ENCODE measurements at places on chromosomes 6 and 20.
A peak's percentile ranks its signal among the peaks of the same experiment; 100 is the strongest.

DNA sequence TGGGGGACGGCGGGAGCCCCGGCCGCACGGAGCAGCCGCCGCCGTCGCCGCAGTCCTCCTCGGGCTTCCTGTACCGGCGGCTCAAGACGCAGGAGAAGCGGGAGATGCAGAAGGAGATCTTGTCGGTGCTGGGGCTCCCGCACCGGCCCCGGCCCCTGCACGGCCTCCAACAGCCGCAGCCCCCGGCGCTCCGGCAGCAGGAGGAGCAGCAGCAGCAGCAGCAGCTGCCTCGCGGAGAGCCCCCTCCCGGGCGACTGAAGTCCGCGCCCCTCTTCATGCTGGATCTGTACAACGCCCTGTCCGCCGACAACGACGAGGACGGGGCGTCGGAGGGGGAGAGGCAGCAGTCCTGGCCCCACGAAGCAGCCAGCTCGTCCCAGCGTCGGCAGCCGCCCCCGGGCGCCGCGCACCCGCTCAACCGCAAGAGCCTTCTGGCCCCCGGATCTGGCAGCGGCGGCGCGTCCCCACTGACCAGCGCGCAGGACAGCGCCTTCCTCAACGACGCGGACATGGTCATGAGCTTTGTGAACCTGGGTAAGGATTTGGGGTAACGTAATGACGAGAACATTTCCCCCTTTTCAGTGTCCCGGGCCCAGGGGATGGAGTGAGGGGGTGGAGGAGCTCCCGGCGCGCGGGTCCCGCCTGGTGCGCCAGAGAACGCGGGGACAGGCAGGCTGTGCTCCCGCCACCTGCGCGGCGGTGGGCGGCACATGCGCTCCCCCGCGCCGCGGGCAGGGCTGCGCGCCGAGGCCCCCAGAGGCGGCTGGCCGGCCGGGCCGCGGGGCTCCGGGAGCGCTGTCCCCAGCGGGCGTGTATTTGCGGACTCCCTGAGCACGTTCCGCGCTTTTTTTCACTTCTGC is 1.4 kb downstream of the BMP6 start:
- no peak for DNase-seq

DNA sequence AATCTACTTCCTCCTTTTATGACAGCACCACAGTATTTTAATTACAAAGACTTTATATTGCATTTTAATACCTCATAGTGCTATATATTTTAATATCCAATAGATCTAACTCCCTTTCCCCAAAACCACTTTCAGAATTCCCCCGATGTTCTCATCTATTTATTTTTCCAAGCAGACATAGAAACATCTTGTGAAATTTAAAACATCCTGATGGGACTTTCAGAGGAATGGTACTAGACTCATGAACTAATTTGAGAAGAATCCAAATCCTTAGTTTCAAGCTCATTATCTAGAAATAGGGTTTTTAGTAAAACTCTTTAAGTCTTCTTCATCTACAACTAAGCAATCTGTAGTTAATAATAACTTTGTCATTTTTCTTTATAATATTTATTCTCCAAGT is 97.0 kb downstream of the TRERF1 start:
- DNase-seq: no peak

- no peak for DNase-seq
Measured at GRCh38 chr6:137659871-137660270, 165.7 kb upstream of the OLIG3 start.

GRCh38 chr20:5065166-5065878 is 54.4 kb downstream of the PCNA start:
- no peak for DNase-seq

GRCh38 chr20:59005523-59006166 is 1.4 kb downstream of the CTSZ start:
- DNase-seq: no peak

DNA sequence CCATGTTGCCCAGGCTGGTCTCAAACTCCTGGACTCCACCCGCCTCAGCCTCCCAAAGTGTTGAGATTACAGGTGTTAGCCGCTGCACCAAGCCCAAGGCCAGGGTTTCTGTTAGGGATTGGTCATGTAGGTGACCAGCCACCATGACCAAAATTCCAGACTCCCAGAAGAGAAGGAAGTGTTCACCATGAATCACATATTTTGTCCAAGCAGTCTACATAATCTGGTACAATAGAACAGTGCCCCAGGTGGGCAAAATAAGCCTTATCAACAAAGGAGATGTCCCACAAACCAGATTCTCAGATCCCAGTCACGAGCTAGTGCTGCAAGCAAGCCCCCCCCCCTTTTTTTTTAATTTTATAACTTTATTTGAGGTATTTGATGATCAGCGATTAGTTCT is 20.0 kb downstream of the ZNF341 start:
- DNase-seq: no peak

- no peak for DNase-seq
Measured at GRCh38 chr20:3728876-3729275, 3.6 kb upstream of the HSPA12B start.

- no peak for DNase-seq
Measured at GRCh38 chr6:36039112-36039511, 11.5 kb downstream of the MAPK14 start.

DNA sequence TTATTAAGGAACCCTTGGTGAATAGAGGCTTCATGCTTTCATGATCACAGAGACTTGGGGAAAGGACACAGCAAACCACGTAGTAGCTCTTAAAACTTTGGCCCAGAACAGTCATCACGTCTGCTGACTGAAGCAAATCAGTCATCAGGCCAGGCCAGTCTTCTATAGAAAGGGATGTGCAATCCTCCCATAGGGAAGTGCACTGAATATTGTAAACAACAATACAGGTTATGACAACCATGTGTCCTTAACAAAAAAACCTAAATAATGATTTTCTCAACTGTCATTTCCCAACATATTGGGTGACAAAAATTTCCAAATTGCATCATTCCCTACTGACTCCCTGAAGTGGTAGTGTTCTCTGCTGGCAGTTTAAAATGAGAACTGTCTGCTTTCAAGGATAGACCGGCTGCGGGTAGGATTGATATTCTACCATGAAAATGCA is 388.2 kb upstream of the CITED2 start:
- DNase-seq: no peak

GRCh38 chr6:141451511-141452353 is 681.0 kb upstream of the GJE1 start:
- DNase-seq: no peak

DNA sequence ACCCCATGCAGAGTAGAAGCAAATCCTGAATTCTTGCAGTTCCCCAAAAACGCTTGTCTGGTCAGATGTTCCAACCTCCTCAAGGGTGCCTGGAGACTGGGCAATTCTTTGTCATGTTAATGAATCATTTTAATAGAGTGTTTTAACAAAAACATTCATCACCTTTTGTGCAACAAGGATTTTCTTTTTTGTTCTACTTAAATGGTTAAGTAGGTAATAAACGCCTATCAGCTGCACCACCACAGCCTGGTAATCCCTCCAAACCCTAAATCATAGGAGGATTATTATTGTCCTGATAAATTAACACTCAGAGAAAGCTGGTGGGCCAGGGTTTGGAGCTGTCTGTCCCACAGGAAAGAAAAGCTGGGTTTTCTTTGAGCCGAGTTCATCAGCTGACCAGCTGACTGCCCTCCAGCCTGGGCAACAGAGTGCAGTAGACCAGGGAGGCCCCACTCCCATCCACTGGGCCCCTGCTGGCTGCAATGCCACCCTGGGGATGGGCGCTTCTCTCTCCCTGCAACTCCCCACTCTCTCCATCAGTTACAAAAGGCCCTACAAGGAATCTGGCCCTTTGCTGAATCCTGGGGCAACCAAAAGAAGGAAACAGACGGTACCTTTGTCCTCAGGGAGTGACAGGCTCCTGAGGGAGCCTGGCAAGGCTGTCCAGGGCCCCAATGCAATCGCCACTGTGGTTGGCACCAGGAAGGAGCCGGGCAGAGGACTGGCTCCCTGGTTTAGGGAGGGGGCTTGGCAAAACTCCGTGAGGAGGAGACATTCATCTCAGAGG is 23.1 kb upstream of the BMP7 start:
- DNase-seq: no peak

GRCh38 chr6:127392301-127392700 is 48.9 kb upstream of the ECHDC1 start:
- no peak for DNase-seq

- DNase-seq: peak; percentile 13
Measured at GRCh38 chr6:113994934-113995342, 24.0 kb upstream of the HDAC2 start.

GRCh38 chr20:45867819-45868176 is 10.4 kb downstream of the ZSWIM3 start:
- DNase-seq: no peak

- no peak for DNase-seq
Measured at GRCh38 chr6:19167251-19167650, 669.9 kb upstream of the ID4 start.

DNA sequence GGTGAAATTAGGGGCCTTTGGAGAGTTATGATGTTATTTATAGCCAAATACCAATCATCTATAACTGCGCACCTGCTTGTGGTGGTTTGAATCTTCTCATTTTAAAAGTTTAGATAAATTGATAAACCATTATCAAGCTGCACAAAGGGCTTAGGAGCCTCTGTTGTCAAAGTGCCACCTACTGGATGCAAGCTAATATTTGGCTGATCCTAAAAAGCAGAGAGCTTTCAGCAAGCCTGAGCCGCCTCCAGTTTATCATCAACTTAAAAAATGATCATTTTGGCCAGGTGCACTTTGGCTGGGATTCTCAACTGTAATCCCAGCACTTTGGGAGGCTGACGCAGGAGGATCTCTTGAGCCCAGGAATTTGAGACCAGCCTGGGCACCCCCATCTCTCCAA is 58.5 kb upstream of the ATXN1 start:
- no peak for DNase-seq

- no peak for DNase-seq
Measured at GRCh38 chr20:48158014-48158413, 372.7 kb upstream of the SULF2 start.

DNA sequence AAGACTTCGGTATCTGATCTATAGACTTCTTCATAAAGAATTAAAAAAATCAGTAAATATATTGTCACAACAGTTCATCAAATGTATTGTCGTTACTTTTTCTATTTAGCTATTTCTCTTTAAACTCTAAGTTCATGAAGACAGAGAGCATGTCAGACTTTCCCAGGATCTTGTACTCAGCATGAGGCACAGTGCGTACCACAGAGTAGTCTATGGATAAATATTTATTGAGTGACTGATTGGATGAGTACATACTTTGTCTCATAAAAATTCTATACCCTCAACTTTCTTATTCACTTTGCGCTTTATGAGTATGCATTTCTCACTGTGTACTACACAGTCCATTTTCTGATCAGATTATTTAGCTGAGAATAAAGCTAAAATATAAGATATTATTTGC is 1284.4 kb upstream of the ADGRB3 start:
- DNase-seq: no peak

- DNase-seq: no peak
Measured at GRCh38 chr6:40710626-40711330, 123.6 kb upstream of the LRFN2 start.

GRCh38 chr6:69900869-69901268 is 34.5 kb downstream of the COL19A1 start:
- no peak for DNase-seq

DNA sequence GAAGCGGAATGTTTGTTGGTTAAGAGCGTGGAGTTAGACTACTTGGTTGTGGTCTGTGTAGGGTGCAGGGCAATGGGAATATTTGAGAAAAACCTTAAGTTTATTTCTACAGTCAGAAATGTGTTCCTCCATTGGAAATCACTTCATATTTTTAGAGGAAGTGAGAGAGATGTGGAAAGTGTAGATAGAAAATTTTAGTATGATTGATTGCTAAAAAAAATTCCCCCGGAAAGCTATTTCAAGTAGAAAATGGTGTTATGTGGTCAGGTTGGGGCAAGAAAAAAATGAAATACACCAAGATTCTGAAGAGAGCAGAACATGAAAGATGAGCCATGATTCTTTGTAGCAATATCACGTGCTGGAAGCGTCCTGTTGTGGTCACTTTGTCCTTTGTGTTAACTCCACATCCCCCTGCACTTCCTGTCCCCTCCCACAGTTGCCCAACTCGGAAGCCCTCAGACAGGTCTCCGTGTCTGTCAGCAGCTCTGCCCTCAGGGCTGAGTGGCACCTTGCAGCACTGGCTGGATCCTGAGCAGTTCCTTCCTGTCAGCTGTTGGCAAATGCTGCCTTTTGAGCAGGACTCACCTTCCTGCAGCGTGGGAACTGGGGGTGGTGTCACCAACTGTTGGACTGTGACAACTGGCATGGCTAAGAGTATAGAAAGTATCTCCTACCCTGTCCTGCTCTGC is 137.5 kb upstream of the SLC24A3 start:
- DNase-seq: no peak

DNA sequence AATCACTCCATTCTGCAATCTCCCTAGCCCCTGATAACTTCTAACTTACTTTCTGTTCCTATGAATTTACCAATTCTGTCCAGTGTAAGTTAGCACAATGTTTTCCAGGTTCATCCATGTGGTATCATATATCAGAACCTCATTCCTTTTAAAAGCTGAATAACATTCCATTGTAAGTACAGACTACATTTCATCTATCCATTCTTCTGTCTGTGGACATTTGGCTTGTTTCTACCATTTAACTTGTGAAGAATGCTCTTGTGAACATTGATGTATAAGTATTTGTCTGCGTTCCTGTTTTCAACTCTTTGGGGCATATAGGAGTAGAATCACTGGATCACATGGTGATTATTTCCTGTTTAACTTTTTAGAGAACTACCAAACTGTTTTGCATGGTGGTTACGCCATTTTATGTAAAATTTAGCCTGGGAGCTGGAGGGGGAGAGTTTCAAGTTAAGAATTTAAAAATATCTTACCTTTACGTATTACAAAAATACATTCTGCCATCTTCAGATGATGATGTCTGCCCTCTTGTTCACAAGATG is 156.5 kb downstream of the BTBD3 start:
- no peak for DNase-seq

DNA sequence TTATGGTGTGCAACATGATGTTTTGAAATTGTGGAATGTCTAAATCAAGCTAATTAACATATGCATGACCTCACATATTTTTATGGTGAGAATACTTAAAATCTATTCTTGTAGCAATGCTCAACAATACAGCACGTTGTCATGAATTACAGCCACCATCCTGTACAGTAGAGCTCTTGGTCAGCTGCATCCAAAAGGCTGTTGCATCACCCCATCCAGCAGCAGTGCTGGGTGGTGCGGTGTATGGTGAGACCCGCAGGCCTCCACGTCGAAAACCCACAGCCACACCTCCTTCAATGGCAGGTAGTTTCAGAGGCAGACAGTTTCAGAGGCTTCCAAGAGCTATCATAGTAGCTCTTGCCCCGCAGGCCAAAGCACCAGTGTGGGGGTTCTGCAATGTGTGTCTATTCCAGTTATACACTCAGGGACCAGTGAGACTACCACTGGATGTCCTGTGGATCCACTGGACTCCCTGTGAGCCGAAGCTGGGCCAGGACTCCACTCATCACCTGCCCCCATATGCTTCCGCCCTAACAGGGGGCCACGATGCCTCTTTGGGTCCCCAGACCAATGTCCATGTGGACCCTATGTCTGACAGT is 23.4 kb downstream of the PACSIN1 start:
- no peak for DNase-seq

DNA sequence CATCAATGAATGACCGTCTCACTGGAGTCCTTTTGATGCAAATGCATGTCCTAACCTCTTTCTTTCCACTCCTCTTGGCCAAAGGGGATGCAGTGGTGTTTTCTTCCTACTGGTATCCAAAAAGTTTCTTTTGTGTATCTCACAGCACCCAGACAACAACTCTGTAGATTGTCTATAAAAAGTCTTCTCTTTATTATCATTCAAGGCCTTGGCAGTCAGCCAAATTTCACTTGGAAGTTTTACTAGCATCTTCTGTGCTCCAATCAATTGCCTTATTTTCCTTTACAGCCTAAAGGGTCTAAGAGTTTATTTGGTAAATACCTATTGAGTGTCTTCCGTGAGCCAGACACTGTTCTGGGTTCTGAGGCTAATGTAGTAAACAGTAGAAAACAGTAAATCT is 150.2 kb upstream of the RNF217 start:
- DNase-seq: no peak
